ENCODE measurements at places on chromosomes 1 and 21.

DNA sequence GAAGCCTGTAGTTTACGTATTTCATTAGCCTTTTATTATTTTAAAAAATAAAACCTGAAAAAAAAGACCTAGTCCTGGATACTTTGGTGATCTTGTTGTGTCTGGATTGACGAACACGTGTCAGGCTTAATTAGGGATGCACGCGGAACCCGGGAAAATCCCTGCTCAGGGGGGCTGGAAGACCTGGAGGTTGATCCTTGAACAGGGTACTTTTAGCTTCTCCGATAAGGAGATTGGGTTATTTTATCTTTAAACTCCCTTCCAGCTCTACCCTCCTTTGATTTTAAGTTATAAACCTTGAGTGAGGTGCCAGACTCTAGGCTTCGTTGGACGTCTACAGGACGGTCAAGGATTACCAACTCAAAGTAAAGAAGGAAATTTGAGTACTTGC, 552 bp upstream of the ZNF691 start:
- DNase-seq, result no peak

GRCh38 chr1:110944806-110945205, 18.9 kb downstream of the LRIF1 start:
- no peak for DNase-seq

GRCh38 chr1:7235871-7236517, 450.7 kb downstream of the CAMTA1 start:
- no peak for DNase-seq

DNA sequence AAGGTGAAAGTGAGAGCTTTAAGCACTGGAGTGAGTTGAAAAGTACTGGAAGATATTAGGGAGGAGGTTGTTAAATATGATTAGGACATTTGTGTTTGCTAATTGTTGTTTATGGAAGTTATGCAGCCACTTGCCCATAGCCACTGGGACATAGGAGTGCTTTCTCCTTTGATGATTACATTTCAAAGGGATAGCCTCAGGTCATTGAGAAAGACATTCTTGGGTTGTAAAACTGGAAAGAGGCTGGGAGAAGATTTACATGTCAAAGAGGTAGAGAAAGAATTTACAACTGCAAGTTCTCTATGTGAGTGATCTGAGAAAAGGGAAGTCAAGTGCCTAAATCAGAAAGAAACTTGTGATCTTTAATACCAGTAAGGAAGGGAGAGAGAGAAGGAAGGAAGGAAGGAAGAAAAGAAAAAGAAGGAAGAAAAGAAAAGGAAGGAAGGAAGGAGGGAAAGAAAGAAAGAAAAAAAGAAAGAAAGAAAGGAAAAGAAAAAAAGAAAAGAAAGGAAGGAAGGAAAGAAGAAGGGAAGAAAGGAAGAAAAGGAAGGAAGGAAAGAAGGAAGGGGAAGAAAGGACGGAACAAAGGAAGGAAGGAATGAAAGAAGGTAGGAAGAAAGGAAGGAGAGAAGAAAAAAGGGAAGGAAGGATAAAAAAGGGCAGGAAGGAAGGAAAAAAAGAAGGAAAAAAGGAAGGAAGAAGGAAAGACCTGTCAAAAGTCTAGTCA, 284.6 kb upstream of the DPYD start:
- no peak for DNase-seq

DNA sequence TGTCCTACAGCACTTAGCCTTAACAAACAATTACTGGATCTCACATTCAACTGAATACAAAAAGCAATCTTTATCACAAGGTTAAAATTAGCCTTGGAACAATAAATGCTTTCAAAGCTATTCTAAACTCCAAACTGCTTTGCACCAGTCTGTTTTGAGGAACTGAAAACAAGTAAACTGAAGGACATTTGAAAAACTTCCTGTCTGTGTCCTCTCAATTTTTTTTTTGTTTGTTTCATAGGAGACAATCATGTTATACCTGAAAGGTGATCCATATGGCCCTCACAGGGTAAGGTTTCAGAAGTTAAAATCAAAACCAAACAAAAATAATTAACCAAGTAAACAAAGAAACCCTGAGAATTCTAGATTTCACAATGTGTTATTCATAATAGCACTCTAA, 459.1 kb downstream of the DPYD start:
- no peak for DNase-seq

- DNase-seq, result no peak
Observed at GRCh38 chr1:217718873-217719272, 87.7 kb downstream of the SPATA17 start.

DNA sequence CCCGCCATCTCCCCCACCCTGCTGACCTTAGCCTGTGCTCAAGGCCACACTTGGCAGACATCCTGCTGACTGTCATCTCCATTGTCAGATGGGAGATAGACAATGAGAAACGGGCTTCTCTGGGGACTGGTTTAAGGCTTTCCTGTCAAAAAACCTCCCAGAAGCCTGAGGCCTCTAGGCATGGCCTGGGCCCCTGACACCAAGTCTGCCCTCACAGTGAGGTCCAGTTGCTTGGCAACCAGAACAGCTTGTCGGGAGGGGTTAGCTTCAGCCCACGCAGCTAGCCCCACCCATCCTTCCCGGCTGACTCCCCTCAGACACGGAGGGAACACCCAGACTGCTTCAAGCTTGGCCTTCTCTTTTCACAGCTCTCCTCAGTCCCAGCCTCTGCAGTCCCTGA, 11.0 kb downstream of the PLEKHA6 start:
- DNase-seq, result no peak

DNA sequence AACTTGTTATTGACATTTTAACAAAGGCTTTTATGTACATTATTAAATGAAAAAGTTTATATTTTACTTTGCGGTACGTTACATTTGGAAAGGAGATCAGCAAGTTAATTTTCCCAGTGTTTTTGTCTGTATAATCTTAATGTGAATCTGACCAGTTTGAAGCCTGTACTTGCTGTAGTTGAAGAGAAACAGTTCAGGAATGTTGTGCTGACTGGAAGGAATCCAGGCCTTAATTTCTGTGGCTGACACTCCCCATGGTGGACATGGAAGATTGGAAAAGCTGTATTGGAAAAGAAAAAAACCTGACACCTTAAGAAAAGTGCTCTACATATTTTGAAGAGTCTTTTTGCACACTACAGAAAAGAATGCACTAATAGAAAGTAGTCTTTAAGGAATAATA, 15.5 kb downstream of the LEPR start:
- DNase-seq, result no peak

Data from AG04450 (cell line).